Fibroblast of skin of left biceps (primary cell): ENCODE measurements at places on chromosomes 7 and 10.

DNA sequence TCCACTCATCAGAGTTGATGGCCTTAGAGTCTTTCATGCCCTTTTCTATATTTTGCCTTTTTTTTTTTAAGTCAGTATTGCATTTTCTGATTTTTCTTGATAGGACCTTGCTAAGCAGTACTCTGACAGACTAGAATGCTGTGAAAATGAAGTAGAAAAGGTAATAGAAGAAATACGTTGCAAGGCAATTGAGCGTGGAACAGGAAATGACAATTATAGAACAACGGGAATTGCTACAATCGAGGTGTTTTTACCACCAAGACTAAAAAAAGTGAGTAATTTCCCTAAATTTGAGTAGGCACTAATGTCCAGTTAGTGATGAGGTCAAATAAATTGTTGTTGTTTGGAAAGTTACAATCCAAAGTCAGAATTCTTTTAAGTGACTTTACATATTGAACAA, 7.4 kb downstream of the NUB1 start:
- DNase-seq = no peak

- no peak for DNase-seq
Observed at GRCh38 chr7:157972914-157973313, 614.7 kb downstream of the PTPRN2 start.

- DNase-seq = no peak
Observed at GRCh38 chr10:60006062-60006461, 99.7 kb upstream of the CCDC6 start.

DNA sequence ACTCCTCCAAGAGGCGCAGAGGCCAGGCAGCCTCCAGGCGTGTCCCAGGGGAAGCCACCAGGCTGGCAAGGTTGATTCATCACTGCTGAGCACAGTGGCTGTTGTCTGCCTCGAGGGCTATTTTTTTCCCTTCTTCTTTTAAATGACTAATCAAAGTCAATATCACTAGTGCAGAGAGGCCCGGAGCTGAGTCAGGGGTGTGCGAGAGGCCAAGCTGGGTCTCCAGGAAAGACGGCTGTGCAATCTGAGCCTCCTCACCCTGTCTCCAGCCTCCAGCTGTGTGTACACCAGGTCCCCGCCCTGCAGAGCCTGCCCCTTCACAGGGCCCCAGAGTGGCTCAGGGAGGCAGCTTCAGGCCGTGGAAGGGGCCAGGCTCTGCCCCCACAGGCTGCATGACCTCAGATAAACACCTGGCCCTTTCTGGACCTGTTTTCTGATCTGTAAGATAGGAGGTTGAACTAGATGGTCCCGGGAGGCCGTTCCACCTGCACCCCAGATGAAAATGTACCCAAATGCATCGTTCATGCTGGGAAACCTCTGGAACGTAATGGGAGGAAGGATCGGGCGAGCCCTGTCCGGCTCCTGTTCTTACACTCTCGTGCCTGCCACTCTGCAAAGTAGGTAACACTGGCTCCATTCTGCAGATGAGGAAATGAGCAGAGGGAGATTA, 3.7 kb downstream of the STX1A start:
- peak; percentile 71 for DNase-seq

GRCh38 chr7:80960244-80960795, 41.5 kb upstream of the SEMA3C start:
- DNase-seq = peak; percentile 24
